Testis (tissue), 5 donors: ENCODE measurements at places on chromosomes 5 and 9.

- DNase-seq, result no peak
Measured at GRCh38 chr9:20506099-20506900, 116.0 kb downstream of the MLLT3 start.

DNA sequence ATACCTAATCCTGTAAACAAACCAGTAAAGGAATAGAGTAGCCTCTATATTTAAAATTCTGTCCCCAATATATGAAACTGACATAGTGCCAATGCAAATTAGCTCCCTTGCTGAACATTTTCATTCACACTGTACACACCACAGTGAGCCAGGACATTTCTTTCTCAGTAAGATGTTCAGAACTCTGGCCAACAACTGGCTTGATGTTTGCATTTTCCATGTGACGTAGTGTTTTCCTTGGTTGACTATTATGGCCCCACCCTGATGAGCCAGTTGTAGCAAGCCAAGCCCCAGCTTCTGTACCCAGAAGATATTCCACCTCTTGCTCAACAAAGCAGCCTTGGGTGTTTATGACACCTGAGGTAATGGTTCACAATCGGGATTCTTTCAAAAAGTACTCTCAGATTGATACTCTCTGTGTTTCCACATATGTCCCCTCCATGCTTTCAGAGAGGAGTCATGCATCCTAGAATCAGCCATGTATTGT lies 17.7 kb upstream of the ANXA1 start:
- DNase-seq, result no peak

DNA sequence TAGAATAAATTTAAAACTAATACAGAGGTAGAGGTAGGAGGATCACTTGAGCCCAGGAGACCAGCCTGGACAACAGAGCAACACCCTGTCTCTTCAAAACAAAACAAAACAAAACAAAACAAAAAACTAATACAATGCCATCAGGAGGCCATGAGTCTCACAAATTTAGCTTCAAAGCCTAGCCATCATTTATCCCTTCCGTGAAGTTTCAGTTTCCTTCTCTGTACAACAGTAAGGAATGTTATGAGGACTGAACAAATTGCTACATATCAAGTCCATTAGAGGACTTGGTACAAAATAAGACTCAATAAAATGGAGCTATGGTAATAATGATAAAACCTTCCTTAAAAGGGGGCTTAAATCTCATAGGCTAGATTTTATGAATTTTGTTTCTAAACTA lies 60.8 kb downstream of the MAPKAP1 start:
- no peak for DNase-seq

GRCh38 chr9:63817622-63818518 lies 1467.1 kb downstream of the FOXD4L5 start:
- DNase-seq, result peak; percentile 48

GRCh38 chr5:159053708-159054107 lies 46.0 kb downstream of the EBF1 start:
- no peak for DNase-seq

- no peak for DNase-seq
Measured at GRCh38 chr9:93276973-93277372, 93.0 kb downstream of the WNK2 start.

- DNase-seq, result no peak
Measured at GRCh38 chr5:41763574-41763973, 106.7 kb downstream of the OXCT1 start.

DNA sequence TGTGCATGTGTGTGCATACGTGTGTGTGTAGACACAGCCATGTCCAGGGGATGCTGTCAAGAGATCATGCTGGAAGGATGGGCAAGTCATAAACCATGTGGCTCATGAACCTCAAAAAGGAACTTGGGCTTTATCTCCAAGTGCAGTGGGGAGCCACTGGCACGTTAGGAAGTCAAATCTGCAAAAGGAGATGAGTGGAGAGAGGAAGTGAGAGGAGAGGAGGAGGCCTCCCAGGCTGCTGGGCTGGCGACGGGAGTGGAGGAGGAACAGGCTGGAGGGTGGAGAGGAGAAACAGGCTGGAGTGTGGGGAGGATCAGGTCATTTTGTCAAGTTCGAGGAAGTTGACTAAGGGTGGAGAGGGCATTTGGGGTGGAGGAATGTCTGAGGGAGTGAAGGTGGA lies 29.2 kb upstream of the TIFAB start:
- DNase-seq, result no peak

- no peak for DNase-seq
Measured at GRCh38 chr9:111601237-111602018, 2.0 kb upstream of the PTGR1 start.

DNA sequence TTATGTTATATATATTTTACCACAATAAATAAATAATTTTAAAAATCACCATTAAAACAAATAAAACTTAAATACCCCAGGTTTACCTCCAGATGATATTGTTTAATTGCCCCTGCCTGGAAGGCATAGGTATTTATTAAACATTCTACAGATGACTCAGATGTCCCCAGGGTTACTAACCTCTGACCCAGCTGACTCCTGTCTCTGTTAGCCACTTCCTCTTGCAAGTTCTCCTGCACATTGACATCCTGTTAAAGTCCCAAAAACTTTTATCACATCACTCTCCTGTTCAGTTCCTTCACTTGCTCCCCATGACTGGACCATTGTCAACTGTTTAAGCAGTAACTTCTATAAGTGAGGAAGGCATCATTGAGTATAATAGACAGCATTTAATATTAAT lies 37.0 kb upstream of the RAB3C start:
- DNase-seq, result no peak

GRCh38 chr9:95509851-95510708 lies 6.7 kb downstream of the PTCH1 start:
- DNase-seq, result peak; percentile 31

GRCh38 chr9:68426755-68427154 lies 70.3 kb downstream of the PGM5 start:
- DNase-seq, result no peak

- DNase-seq, result no peak
Measured at GRCh38 chr5:134543820-134544614, 18.5 kb downstream of the JADE2 start.

- DNase-seq, result no peak
Measured at GRCh38 chr9:19830796-19831195, 42.0 kb upstream of the SLC24A2 start.

- DNase-seq, result peak; percentile 27
Measured at GRCh38 chr5:146564007-146564762, 48.2 kb upstream of the GPR151 start.

DNA sequence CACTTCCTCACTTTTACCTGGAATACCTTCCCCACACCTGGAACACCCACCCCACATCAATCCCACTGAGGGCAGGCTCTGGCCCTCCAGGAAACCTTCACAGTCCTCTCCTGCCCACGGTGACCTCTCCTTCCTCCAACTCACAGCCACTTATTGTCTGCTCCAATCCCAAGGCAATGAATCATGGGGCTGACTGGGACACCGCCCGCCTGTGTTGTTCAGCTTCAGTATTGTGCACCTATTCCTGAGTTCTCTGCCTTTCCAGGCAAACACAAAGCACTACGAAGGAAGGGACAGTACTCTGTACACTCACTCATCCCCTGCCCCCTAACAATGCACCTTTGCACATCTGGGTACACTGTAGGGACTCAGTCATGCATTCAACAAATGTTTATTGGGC lies 7.3 kb downstream of the PCDH1 start:
- DNase-seq, result peak; percentile 0

DNA sequence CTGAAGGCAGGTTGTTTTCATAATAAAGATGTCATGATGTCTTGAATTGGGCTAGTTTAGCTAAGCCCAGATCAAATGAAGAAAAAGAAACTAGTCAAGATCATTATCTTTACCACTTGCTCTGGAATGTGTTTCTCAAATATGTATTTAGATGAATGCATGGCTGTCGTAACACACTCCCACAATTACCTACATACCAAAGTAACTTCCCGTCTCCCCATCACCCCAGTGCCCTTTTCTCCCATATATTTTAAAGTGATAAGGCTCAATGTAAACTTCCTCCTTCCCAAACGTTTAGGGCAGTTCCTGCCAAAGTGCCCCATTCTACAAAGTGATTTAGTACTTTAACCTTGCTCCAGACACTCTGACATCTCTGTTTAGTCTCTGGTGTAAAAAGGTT lies 61.4 kb downstream of the SLC1A3 start:
- no peak for DNase-seq

DNA sequence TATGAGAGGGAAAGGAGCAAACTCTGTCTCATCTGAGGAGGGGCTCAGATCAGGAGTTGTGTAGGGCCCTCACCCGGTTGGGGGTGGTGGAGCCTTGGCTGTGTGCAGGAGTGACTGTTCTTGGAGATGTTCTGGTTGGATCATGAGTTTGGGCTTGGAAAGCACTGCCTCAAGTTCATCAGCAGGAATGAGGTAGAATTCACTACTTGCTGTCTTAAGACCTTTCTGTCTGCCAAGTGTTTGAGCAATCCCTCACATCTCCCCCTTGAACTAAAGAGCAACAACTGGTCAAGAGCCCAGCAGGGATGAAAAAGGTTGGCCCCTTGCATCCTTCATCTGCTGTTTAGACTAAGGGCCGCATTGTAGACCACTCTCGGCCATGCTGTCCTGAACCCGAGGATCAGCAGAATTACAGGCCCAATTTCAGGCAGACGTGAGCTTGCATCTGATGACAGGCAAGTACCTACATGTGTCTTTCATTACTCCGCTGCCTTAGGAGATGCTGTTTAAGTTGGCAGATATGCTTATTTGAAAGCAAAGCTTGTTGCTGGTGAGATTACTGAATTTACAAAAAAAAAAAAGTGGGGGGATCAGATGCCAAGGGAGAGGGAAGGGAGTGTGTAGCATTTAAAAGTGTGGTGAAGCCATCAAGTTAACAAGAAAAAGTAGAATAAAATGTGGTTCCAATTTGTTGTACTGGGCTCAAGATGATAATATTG lies 36.4 kb downstream of the PIK3R1 start:
- peak; percentile 61 for DNase-seq

DNA sequence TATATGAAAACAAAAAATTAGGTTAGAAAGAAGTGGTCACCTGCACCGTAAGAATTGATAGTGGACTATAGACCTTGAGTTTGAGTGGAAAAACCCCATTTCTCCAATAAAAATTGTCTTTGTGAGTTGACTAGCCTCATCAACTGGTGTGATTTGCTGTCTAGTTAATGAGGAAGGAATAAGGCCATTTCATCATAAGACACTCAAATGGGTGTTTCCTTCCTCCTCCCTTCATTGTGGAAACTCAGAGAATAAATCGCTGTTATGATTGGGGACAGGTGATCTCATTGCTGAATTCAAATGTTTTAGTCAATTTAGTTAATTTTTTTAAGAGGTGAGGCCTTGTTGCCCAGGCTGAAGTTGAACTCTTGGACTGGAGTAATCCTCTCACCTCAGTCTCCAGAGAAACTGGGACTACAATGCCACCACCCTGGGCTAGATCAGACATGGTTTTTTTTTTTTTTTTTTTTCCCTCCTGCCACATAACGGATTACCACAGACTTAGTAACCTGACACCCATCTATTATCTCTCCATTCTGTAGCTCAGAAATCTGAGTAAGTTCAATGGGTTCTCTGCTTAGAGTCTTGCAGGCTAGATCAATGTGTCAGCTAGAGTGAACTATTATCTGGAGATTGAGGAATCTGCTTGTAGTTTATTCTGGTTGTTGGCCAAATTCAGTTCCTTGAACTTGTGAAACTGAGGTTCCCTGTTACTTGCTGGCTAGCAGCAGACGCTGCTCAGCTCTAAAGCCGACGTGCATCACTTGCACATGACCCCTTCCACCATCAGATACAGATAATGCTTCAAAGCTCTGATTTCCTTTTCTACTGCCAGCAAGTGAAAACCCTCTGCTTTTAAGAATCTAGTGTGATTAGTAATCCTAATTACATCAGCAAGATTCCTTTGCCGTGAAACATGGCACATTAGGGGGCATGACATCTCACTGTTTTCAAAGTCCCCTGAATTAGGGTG lies 663.8 kb upstream of the CDH9 start:
- no peak for DNase-seq

DNA sequence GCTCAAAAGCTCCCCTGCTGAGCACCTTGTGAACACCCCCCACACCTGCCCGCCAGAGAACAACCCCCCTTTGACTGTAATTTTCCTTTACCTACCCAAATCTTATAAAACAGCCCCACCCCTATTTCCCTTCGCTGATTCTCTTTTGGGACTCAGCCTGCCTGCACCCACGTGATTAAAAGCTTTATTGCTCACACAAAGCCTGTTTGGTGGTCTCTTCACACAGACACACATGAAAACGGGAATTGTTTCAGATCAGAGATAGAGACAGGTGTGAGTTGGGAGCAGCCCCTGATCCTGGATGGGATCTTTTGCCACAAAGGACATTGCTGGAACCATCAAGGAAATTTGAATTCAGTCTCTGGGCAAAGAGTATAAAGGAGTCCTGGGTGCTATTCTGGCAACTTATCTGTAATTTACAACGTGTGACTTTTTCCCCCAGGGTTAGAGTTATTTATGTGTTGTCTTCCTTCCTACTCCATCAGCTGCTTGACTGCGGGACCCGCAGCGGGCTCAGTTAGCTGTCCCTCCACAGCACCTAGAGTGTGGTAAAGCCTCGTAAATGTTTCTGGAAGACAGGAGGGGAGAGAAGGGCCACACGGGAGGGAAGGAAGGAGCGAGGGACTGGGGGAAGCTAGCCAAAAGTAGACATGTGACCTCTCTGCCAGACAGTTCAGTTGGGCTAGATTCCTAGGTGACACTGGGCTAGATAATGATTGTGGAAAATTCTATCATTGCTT lies 437.0 kb downstream of the ZNF608 start:
- no peak for DNase-seq

DNA sequence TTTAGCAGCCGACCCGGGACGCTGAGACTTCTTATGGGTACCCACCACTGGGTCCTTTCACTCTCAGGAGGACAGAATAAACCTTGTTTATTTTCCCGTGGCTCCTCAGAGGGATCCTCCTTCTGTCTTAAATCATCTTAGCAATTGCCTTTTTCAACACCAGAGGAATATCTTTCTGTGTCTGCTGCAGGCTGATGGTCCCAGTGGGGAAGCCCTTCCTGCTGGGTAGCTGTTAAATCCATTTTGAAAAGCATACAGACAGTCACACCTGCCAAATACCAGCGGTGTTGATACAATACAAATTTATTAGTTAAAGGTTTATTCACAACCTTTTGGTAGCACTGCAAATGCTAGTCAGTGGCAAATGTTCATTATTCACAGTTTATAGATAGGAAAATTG lies 222.9 kb downstream of the AOPEP start:
- no peak for DNase-seq

DNA sequence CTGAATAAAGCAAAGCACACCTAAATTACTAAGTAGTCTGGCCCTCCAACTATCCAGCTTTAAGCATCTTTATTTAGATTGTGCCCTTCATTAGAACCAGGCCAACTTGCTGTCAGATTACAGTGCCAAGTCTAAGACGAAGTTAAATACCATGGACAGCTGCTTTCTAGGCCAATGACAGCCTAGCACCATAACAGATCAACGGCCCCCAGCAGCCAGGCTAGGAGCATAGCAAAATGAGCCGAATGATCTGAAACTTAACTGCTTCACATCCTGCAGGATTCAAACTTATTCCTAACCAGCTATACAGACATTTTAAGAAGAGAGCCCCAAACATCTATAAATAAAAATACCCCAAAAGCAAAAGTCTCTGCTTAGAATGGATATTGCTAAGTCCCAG lies 6.8 kb downstream of the SLC24A2 start:
- DNase-seq, result no peak
